Naive thymus-derived CD8-positive, alpha-beta T cell (primary cell): ENCODE measurements at places on chromosomes 4 and X. TPM values are rescaled to one million over a fixed set of nuclear protein-coding genes. Genes with fewer than 3 reads are reported as not detected.

USP17L19 gene
- not detected for total RNA-seq

GPR50 gene
- total RNA-seq = not detected

EGF gene
- not detected for total RNA-seq

KLHL34 gene
- total RNA-seq = 3.5 TPM

NRK gene
- not detected for total RNA-seq

CRMP1 gene
- total RNA-seq = not detected

CYTL1 gene
- total RNA-seq = not detected

LPAR4 gene
- not detected for total RNA-seq

SPANXD gene
- total RNA-seq = not detected

SSX7 gene
- total RNA-seq = not detected

GAGE12F gene
- not detected for total RNA-seq
